ENCODE measurements at places on chromosomes 2 and 18.

GRCh38 chr2:13015532-13016320 is 299.0 kb downstream of the TRIB2 start:
- no peak for DNase-seq

DNA sequence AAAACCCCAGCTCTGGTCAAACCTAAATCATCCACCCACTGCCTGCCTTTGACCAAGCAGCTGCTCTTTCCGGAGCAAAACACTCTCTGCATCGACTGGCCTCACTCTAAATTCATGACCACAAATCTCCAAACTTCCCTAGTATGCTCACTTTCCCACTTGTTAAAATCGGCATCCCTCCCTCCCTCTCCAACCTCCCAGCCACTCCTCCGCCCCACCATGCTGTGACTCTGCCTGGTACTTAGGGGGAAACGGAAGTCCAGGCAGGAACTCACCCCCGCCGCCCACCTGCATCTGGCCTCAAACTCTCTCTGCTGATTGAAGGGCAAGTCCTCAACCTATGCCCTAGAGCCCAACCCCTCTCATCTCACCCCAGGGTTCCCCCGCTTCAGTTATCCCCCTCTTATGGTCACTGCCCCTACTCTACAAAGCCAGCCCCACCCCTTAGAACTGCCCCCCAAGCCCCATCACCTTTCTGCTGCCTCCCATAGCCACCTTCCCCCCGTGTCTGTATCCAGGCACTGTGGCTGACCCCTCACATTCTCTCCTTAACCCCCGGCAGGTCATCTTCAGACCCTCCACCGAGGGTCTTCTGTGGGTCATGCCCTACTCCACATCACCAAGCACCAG is 3.8 kb upstream of the ADRA2B start:
- no peak for DNase-seq

DNA sequence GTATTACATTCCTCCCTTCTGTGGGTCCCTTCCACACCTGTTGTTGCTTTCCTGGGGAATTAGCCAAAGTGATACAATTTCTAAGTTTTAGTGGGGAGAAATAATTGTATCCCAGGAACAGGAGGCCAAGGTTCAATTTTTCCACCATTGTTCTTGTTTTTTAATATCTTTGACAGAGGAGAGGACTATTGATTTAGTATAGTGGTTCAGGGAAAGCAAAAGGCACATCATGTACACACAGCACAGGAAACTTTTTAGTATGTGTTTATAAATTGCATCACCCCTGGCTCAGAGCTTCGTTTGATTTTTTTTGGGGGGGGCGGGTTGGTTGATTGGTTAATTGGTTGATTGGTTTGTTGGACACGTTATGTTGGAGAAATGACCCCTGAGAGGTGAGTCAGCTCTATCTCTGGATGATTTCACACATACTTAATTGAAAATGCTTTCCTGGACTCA is 431.6 kb downstream of the PID1 start:
- DNase-seq = no peak

DNA sequence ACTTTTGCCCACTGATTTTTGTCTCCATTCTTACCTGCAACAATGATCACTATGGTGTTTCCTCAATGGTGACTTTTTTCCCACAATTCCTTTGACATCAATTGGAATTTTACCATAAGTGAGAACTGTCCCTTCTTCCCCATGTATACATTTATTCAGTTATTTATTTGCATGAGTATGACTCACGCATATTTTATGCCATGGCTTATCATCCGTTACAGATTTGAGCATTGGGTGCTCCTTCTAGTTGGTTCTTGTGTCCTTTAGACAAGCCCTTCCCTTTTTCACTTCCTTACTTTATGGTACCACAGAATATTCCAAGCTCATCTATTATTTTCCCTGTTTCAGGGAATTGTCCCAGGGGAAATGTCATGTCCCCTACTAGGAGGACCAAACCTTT is 7.6 kb downstream of the COX5B start:
- DNase-seq = no peak

- DNase-seq = no peak
Observed at GRCh38 chr18:11488175-11488574, 121.2 kb upstream of the SLC35G4 start.

GRCh38 chr18:54396760-54397159 is 39.1 kb downstream of the C18orf54 start:
- DNase-seq = no peak

- DNase-seq = no peak
Observed at GRCh38 chr2:208501206-208501605, 94.6 kb downstream of the PTH2R start.

DNA sequence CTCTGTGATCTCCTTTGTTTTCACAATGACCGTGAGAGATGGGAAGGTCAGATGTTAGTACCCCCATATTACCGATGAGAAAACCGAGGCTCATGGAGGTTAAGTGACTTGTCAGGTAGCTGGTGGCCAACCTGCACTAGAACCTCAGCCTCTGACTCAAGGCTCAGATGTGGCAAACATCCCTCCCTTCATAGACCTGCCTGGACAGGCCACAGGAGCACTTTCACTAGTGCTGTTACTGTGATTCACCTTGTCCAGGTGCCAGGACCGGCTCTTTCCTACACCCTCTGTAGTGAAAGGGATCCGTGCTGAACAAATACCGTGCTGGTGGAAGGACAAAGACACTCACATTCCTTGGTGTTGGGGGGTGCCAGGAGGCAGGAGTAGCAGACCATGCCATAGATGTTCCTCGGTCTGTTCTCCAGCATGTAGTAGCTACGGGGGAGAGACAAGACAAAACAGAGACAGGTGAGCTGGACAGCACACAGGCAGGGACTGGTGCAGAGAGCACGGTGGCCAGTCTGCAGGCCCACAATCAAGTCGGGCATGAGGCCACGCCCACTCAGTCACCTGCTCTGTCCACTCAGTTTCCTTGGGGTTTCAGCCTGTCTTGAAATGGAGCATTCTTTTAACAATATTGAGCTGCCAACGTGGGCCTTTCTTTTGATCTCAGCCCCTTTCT is 65.9 kb downstream of the EDAR start:
- no peak for DNase-seq

DNA sequence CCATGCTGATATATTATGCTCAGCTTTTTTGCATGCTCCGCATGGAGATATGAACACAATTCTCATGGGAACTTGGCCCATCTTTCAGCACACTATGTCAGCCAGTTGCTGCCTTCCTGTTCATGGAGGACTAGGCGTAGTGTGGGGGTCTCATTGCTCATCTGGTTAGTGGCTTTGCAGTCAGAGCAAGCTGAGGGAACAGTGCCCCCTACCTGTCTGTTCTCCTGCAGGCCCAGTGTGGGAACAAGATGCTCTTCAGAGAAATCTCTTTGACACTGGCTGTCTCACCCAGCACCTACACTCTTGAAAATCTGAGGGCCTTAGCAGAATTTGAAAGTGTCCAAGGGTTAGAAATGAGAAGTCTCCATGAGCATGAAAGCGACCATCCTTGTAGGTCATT is 47.1 kb downstream of the SPTBN1 start:
- no peak for DNase-seq

DNA sequence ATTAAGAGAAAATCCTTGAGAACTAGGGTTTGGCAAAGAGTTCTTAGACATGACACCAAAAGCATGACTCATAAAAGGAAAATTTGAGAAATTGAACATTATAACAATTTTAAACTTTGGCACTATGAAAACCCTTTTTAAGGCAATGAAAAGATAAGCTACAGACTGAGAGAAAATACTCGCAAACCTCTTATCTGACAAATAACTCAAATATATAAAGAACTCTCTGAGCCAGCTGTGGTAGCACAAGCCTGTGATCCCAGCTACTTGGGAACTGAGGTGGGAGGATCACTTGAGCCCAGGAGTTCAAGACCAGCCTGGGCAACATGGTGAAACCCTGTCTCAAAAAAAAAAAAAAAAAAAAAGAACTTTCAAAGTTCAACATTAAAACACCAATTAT is 70.5 kb downstream of the FAM168B start:
- no peak for DNase-seq

GRCh38 chr2:149332364-149332763 is 2.0 kb downstream of the LYPD6 start:
- no peak for DNase-seq

DNA sequence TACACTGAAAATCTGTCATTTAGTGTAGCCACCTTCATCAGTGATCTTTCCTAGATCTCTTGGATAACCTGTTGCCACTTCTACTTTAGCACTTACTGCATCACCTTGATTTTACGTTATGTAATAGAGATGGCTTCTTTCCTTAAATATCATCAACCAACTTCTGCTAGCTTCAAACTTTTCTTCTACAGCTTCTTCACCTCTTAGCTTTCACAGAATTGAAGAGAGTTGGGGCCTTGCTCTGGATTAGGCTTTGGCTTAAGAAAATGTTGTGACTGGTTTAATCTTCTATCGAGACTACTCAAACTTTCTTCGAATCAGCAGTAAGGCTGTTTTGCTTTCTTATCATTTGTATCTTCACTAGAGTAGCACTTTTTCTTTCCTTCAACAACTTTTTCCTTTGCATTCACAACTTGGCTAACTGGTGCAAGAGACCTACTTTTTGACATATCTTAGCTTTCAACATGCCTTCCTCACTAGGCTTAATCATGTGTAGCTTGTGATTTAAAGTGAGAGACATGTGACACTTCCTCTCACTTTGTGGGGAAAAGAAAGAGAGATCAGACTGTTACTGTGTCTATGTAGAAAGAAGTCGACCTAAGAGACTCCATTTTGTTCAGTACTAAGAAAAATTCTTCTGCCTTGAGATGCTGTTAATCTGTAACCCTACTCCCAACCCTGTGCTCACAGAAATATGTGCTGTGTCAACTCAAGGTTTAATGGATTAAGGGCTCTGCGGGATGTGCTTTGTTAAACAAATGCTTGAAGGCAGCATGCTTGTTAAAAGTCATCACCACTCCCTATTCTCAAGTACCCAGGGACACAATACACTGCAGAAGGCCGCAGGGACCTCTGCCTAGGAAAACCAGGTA is 99.6 kb downstream of the ATL2 start:
- DNase-seq = no peak

DNA sequence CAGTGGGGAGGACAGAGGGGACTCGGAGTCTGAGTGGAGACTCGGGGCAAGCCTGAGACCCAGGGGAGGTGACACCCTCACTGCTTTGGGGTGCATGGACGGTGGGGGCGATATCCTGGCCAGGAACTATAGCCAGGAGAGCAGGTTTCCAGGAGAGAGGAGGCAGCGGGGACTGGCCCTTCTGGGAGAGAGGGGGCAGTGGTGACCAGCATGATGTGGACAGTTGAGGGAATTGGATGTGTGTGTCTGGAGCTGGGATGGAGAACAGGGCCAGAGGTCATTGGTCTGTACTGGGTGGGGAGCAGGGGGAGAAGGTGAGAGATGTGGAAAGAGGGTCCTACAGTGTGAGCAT is 63.6 kb downstream of the ACKR3 start:
- no peak for DNase-seq

DNA sequence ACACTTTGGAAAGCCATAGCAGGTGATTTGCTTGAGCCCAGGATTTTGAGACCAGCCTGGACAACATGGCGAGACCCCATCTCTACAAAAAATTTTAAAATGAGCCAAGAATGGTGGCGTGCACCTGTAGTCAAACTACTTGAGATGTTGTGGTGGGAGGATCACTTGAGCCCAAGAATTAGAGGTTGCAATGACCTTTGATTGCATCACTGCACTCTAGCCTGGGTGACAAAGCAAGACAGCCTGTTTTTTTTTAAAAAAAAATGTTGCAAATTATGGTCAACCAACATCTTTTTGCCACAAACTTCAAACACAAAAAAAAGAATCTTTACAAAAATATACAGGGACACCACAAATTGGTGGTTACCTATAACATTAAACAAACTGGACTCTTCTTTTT is 40.3 kb downstream of the MEX3C start:
- DNase-seq = no peak

- DNase-seq = no peak
Observed at GRCh38 chr18:5527603-5528002, 16.2 kb downstream of the EPB41L3 start.

DNA sequence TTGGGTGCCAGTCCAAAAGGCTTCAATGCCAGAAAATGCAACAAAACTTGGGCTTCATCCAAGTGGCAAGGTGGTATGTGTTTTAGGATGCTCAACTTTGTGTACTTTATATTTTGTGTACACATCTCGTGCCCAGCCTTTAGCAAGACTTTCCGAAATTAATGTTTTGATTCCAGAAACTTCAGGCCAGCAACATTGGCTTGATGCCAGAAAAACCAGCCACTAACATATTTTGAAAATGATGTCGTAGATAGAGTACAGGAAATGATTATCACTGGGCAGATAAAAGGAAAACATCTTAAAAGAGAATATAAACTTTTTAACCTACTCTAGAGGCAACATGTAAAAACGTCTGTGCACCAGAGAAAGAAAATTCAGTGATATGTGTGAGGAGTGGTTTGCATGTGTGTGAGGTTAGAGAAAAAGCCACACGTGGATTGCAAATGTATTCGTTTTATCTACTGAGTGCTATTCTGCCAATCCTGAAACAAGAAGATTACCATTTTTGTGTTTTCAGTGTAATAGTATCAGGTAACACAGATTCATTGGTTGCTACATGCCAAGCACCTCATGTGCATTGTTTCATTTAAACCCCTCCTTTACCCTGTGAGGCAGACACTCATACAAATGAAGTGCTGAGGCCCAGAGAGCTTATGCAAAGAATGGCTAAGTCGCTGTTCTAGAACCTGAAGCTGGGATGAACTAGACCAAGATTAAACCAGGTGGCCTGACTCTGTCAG is 264.8 kb downstream of the C1D start:
- DNase-seq = no peak

GRCh38 chr2:47405757-47406156 is 2.8 kb downstream of the MSH2 start:
- DNase-seq = no peak

DNA sequence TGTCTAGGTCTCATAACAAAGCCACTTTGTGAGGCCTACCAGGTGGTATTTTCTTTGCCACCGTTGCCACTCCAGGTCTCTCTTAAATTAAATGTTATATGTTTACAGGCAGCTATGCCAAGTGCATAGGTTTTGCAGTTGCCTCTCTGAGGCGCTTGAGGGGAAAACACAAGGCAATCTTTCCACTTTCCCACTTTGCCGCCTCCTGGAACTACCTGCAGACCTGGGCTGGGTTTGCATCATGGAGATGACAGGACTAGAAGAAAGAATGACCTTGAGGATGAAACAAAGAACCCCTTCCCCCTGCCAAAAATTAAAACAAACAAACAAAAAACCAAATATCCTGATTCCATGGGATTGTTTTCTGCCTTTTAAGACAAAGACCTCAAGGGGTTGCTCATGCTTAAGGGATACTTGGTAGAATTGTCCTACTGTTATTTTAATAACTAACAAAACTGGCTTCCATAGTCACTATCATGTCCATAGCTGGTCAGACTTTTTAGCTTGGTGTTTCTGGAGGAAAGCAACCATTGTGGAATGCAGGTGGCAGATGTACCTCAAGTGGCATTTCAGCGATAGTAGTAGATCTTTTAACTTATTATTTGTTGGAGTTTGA is 159.9 kb downstream of the PRPF40A start:
- no peak for DNase-seq

- no peak for DNase-seq
Observed at GRCh38 chr2:1742681-1743395, 1.5 kb downstream of the PXDN start.

- no peak for DNase-seq
Observed at GRCh38 chr2:211748339-211748738, 790.3 kb downstream of the ERBB4 start.

Measured in stimulated activated CD8-positive, alpha-beta memory T cell treated with anti-CD3 and anti-CD28 coated beads, Interleukin-4, amount 100 ng/mL, for 1 hour (primary cell).